ENCODE measurements at places on chromosomes 2 and 18.
A peak's percentile ranks its signal among the peaks of the same experiment; 100 is the strongest.

GRCh38 chr2:189514104-189514503 is 66.5 kb downstream of the SLC40A1 start:
- ATAC-seq: no peak

- ATAC-seq: no peak
These were observed 120.7 kb downstream of the ZNF521 start for GRCh38 chr18:25231327-25231691.

DNA sequence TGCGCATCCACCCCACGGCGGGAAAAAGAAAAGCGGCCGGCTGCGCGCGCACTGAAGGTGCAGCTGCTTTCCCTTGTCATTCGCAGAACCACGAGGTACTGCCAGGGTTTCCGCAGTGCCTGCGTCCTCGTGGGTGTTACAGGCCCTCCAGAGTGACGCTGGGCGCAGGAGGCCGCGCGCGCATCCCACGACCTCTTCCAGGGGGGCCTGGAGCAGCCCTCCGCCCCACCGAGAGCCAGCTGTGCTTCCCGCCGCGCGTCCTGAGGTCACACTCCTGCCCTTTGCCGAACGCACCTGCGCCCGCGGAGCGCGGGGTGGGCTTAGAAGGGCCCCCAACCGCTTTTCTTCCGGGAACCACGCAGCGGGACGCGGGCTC is 378 bp upstream of the IAH1 start:
- ATAC-seq: peak; percentile 46

DNA sequence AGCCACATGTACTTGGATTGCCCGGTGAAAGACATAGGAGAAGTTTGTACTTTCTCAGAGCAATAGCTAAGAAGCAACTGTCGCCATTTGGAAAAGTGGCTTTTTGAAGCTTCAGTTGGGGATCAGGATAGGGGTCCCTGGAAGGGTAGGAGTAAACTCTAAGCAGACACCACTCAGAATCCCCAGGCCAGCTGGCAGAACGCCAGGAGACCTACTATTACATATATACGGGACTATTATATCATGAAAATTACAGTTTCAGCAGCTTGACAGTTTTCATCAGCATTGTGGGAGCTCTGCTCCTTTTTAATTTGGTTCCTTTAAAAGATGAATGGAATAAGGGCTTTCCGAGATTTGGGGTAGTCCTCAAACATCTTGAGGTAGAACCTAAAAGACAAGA is 54.9 kb downstream of the SRD5A2 start:
- ATAC-seq: no peak

DNA sequence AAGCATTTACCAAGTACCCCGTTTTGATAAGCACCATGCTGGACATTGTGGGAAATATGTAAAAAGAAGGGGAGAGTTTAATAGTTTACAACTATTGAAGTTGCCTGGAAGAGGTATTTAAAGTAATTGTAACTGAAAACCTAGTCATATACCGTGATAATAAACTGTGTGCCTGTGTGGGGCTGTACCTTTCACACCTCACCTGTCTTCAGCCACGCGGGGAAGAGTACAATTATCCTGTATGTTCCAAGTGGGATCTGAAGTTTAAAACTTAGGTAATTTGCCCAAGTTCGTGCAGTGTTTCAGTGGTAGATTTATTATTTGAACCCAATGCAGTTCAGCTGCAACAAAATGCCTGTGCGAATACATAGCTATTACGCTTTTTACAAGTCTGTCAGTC is 128.2 kb upstream of the TMEM200C start:
- no peak for ATAC-seq

- no peak for ATAC-seq
These were observed 120.9 kb upstream of the RND3 start for GRCh38 chr2:150608341-150608740.

- no peak for ATAC-seq
These were observed 40.2 kb downstream of the MYOM1 start for GRCh38 chr18:3179430-3180089.

DNA sequence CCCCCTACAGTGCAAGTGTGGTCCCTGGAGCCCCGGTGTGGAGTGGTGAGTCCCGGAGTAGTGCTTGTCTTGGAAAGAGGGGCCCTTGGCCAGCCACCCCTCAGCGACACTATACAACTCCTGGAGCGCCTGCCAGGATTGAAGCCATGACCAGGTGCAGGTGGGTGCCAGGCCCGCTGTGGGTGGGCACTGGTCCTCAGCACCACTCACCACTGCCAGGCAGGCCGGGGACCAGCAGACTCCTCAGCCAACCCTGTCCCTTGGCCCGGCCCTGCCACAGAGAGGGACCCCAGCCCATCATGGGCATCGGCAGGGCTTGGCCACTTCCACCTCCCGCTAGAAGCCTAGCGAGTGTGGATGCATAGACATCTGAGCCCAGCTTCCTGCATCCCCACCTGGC is 42.2 kb downstream of the STK25 start:
- no peak for ATAC-seq

GRCh38 chr2:150020937-150021673 is 433.5 kb upstream of the MMADHC start:
- ATAC-seq: no peak

DNA sequence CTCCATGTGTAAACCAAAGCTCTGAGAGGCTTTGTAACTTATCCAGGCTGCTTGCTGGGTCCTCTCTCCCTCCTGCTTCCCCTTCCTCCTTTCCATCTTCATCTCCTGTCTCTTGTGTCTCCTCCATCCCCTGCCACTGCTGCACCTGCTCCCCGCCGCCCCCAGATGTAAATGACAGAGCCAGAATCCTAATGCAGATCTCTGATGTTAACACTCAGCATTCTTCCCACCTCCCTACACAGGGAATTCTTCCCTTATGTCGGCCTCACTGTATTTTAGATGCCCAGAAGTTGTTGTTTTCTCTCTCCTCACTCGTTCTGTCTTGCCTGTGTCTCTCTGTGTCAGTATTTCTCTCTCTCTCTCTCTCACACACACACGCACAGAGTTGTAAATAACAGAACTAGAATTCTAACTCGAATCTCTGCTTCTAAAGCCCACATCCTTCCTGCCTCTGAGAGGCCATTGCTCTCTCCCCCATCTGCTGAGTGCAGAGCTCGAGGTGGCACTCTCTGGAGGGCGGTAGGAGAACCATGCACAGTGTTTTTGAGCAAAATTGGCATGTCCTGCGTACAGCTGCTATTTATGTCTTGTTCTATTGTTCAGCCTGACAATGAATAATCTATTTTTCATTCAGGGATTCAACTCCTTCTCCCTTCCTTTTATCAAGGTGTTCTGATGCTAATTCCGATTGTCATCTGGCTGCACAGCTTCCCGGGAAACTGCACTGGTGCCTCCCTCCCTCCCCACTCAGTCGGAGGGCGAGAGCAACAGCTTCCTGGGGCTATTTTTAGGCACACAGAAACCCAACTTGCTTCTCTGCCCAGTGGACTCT is 219.9 kb downstream of the SH3RF3 start:
- peak; percentile 87 for ATAC-seq

DNA sequence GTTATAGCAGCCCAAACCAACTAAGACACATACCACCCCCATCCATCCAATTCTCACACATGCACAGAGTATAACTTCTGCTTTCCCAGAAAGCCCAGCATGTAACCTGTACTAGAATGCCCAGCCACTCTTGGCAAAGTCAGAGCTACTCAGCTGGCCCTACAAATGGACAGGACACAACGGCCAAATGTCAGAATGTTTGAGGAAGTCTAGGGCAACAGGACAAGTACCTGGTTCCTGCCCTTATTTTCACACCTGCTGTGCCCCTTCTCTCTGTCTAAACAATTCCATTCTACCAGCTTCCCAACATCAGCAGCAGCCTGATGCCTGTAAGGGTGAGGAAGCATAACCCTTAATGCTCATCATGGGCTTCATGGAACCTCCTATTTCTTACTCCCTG is 15.1 kb upstream of the BZW1 start:
- ATAC-seq: no peak

Data from motor neuron (in vitro differentiated cells).